ENCODE measurements at places on chromosomes 2 and 18. TPM values are rescaled to one million over a fixed set of nuclear protein-coding genes. Genes with fewer than 3 reads are reported as not detected.

DNA sequence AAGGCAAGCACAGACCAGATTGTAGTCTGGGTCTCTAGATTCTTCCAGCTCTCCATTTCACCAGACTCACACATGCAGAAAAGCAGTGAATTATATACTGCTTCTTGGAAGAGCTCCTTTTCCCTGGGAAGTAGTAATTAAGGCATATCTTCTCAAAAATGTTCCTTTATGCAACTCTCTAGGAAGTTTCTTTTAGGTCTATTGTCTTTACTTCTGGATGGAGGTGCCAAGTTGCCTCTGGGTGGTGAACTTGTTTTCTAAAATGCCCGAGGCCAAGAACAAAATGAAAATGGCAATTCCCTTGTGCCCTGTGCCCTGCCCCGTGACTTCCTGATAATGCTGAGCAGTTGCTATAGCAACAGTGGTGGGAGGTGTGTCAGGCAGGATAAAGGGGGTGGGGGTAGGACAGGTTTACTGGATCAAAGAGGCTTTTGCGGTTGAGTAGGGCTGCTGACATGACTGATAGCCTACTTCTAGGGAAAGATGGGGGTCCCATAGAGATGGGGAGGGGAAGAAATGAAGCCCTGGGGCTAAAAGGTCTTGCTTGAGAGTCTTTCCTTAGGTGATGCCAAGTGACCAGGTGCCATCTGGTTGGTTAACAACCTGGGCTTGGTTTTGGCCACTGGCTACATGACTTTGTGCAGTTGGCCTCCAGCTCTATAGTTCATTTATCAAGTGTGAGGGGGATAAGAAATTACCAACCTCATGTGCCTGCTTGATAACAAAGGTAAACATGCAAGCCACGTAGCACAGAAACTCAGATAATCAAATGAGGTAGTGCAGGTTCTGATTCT is 11.8 kb downstream of the IGFBP2 start:
- DNase-seq = no peak

DNA sequence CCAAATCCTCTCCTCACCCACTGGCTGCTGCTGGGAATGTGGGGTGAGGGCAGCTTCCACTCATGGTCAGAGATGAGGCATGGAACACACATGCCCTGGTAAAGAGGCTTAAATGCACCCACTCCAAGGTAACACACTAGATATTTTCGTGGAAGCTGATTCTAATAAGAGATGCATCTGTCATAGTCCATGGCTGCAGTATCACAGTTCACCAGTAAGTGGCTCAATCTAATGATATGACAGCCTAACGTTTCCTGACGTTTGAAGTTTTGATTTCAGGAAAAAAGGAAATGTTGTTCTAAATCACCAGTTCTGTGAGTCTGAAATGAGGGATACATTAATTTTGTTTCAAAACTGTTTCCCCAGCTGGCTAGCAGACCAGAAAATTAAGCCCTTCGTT is 38.2 kb downstream of the LCT start:
- no peak for DNase-seq

CROCC2 gene
- total RNA-seq = not detected

GRCh38 chr2:109138449-109138848 is 9.4 kb downstream of the SH3RF3 start:
- DNase-seq = no peak

DNA sequence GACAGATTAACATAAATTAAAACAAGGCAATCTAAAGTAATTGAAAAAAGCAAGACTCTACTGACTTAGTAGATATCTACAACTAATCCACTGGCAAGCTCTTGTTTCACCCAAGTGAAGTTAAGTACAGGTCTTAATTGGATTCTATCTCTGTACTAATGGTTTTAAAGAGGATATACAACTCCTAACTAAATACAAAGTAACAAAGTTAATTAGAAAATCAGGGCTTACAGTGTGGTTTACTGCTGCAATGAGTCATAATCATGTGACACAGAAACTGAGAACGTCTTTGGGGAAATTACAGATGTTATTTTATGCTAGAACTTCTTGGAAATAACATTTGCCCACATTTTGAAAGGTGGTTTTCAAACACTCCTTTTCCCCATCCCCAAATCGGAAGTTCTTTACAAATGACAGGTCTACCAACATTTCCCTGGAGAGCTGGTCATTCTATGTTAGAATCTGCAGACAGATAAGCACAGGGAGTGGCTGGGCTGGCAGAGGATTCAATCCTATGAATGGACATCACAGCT is 245.3 kb downstream of the STK39 start:
- DNase-seq = no peak
